ENCODE measurements at places on chromosomes 2 and 18.

DNA sequence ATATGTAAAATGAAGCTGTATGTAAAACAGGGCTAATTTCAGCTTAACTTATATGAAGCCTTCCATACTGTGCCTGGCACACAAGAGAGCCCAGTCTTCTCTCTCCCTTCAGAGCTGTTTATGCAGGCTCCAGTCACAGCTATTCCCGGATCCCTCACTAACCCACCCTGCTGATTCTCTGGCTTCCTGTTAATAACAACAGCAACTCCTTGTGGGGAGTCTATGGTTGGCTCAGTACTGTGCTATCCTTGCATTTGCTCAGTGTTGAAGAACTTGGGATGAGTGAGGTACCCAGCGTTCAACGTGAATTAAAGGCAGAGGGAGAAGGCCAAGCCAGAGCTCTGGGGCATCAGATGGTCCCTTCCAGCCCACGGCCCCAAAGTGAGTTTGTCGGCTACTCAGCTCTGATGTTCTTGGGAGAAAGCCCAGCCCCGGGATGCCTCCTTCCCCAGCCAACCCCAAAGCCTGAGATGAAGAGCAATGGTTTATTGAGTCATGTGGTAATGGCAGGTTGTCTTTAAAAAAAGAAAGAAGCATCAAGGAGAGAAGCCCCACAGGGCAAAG lies 43.2 kb downstream of the PSD4 start:
- DNase-seq = no peak

- no peak for DNase-seq
Observed at GRCh38 chr2:45505138-45505537, 105.9 kb downstream of the SRBD1 start.

DNA sequence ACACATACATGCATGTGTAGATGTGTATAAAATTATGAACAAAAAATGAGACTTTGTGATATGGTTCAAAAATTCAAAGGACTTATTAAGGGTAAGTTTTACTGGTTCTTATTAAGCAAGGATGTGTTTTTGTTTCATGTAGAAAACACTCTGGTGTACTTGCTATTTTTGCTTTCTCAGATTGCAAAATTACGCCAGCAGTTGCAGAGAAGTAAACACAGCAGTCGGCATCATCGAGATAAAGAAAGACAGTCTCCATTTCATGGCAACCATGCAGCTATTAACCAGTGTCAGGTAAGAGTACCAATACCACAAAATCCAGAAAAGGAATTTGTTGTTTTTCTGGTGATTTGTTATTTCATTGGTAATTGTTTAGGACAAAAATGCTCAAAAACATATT lies 91.3 kb downstream of the FAM117B start:
- no peak for DNase-seq

DNA sequence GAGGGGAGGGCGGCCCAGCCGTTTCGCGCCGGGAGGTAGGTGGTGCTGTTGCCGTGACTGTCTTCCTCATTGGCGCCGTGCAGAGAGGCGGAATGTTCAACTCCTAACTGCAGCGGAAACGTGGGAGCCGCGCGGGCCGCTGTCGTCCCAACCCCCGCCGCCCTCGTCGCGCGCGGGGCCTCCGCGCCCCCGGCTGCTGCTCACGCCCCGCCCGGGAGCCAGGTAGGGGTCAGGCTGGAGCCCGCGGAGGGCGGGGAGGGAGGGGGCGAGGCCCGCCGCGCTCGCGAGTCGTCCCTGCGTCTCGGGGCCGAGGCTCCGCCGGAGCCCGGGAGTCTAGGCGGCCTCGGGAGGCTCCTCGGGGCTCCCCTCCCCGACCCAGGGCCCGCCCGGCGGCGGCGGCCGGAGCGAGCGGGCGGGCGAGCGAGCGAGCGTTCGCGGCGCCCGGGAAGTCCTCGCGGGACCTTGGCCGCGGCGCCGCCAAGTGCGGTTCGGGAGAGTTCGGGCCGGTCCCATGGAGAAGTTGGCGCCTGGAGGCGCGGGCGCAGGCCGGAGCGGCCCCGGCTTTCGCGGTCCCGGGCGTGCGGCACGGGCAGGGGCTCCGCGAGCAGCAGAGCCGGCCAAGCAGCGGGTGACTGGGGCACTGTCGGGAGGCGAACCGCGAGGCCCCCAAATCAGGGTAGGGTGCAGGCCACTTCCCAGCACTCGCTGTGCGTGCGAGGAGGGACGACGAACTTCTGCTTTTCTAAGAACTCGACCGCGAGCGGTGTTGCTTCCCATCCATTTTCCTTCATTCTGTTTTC lies at the start of gene MAP3K20:
Gene MAP3K20 (plus strand): TSS at position 66 of the 800 bp plus-strand sequence. CDS start 15,186 bp downstream, outside the sequence.
- DNase-seq = peak; percentile 27

DNA sequence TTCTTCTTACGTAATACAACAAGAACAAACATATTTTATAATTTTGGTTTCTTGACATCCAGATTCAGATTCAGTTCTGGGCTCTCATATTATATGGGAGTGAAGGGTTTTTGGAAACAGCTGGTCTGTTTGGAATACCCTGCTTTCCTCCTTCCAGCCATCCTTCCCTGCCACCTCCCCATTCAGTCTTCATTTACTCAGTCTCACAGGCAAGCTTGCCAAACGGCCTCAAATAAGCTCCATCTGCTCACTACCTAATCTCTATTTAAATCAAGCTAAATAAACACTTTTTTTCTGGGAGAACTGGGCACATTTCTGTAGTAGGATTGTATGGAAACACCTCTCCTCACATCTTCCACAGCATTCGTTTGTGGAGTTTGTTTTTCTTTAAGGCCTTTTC lies 147.5 kb downstream of the RND3 start:
- DNase-seq = no peak

DNA sequence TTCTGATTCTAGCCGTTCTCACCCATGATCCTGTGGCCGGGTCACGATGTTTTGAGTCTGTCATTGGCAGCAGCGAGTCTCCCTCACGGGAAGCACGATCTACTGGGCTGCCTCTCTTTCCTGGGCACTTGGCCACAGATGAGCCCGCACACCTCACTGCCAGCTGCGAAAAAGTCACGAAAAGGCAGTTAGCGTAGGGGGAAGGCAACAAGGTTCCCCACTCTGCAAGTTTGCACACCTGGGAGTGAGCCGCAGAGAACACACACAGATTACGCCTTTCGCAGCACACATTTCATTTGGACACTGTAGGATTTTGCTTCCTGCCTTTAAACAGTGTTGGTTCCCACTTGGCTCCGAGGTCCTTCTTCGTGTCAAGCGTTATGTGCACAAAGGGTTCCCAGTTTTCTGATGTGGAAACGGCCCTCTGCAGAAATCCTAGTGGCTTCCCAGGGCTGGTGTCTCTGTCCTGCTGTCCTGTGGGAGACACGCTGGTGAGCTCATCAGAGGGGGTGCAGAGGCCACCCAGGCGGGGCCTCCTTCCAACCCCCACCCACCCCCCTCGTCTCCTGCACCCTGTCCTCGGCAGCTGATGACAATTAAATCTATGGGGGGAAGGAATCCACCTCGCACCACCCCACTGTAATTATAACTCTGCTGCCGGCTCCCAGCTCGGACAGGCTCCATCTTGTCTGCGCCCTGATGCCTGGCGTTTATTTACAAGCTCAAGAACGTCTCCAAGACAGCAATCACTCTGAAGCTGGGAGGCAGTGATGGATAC lies 157.3 kb upstream of the SALL3 start:
- DNase-seq = no peak

DNA sequence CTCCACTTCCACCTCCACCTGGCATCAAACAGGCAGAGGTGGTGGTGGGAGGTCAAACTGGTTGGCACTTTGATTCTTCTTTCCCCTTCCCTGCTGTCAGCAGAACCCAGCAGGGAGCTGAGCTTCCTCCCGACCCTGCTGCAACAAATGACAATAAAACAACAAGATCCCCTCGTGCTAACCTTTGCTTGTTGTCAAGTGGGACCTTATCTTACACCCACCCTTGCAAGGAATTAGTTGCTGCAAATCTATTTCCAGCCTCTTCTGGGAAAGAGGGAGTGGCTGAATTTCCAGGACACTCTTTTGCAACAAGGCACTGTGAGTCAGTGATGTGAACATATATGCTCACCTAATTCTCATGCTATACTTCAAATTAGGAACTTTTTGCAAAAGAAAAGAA lies 655.1 kb downstream of the DSC3 start:
- DNase-seq = no peak

- no peak for DNase-seq
Observed at GRCh38 chr2:150647943-150648342, 160.5 kb upstream of the RND3 start.

GRCh38 chr2:216415541-216415940 lies 3.3 kb downstream of the SMARCAL1 start:
- DNase-seq = no peak

All from stimulated activated CD4-positive, alpha-beta T cell treated with anti-CD3 and anti-CD28 coated beads, Interleukin-1b, Interleukin-23, amount 100 ng/mL, for 4 hours (primary cell).